Glomerular endothelial cell (primary cell): ENCODE measurements at places on chromosomes 11 and 22. TPM values are rescaled to one million over a fixed set of nuclear protein-coding genes. Genes with fewer than 3 reads are reported as not detected.

- no peak for DNase-seq
These were observed 92.9 kb downstream of the MICAL3 start for GRCh38 chr22:17931400-17931825.

- no peak for DNase-seq
These were observed 87.8 kb downstream of the FEZ1 start for GRCh38 chr11:125408311-125408711.

DNA sequence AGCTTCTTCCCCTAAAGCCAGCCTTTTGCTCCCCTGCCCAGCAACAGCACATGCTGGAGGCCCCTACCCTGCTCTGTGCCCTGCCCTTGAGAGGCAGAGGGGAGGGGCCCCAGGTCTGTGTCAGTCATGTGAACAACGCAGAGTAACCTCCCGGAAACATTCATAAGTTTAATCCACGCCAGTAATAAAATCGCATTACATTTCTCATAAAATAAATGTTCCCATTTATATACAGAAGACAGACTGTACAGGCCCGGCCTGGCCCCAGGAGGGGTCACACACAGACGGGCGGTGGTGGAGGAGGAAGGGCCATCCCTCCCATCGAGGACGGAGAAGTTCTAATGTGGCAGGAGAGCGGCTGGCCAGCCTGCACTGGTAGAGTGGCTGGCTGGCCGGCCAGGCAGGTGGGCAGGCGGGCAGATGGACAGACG, 39.5 kb downstream of the LMO1 start:
- DNase-seq: no peak

- DNase-seq: no peak
These were observed at the start of gene LARGE1 for GRCh38 chr22:33920197-33920540. Gene LARGE1 (minus strand): TSS chr22:33920476.

DNA sequence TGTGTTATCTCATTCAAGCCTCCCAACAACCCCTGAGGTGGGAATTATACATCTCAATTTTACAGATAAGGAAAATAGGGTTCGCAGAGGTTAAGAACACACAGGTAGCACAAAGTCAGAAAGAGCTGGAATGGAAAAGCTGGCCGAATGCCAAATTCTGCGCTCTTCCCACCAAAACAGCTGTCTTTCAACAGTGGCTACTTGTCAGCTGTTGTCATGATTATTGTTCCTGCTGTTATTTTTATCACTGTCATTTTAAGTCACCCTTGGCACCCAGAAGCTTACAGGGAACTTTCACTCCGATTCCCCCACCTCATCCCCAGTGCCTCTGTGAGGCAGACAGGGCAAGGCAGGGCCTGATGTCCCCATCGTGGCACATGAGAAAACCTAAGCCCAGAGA, 74.5 kb upstream of the CSNK2A3 start:
- DNase-seq: no peak

GRCh38 chr11:131672191-131672590, 301.8 kb downstream of the NTM start:
- no peak for DNase-seq

DNA sequence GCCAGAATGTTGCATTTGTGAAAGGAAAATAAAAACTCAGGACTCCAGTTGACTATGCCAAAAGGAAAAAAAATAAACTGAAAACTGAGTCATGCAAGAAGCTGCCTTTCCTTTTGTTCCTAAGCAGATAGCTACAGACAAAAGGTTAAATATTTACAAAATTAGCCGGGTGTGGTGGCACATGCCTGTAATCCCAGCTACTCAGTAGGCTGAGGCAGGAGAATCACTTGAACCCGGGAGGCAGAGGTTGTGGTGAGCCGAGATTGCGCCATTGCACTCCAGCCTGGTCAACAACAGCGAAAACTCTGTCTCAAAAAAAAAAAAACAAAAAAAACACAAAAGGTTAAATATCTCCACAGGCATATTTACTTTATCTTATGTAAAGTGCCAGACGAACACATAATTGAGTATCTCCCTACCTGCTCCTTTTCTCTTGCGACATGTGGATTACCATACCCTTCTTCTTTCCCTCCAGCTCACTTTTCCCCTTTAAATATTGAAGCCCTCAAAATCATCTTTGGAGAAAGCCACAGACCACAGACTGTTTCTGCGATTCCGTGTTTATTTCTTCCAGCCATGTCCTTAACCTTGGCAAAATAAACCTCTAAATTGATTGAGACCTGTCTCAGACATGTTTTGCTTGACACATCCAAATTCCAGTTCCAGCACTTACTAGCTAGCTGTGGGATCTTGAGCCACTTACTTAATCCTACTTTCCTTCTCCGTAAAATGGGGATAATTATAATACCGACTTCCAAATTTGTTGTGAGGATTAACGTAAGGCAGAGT, 2.3 kb upstream of the SMPD1 start:
- DNase-seq: no peak

DNA sequence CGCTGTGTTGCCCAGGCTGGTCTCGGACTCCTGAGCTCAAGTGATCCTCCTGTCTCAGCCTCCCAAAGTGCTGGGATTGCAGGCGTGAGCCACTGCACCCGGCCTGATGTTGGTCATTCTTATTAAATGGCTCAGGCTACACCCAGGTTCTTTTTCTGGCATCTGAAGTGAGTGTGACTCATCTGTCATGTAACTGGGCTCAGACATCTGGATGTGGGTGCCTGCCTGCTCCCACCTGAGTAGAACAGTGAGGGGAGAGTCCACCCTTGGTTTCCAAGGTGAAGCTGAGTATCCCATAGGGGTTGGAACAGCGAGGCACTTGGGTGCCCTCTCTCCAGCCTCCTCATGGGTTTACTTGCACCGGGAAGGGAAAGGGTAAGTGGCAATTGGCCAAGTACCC, 36.7 kb upstream of the EIF3D start:
- no peak for DNase-seq

DNA sequence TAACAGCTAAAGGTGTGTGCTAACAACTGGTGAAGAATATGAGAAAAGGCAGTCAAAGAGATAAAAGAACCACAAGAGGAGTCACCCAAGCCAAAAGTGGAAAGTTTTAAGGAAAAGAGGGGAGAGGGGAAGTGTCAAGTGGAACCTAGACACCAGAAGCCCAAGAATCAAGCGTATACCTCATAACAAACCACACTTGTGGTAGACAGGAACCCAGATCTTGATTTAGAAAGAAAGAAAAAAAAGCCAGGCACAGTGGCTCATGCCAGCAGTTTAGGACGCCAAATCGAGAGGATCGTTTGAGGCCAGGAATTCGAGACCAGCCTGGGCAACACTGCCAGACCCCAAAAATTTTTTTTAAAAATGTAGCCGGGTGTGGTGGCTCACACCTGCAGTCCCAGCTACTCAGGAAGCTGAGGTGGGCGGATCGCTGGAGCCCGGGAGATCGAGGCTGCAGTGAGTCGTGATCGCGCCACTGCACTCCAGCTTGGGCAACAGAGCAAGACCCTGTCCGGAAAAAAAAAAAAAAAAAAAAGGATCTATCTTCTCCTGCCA, 877 bp downstream of the SLC25A17 start:
- no peak for DNase-seq

DNA sequence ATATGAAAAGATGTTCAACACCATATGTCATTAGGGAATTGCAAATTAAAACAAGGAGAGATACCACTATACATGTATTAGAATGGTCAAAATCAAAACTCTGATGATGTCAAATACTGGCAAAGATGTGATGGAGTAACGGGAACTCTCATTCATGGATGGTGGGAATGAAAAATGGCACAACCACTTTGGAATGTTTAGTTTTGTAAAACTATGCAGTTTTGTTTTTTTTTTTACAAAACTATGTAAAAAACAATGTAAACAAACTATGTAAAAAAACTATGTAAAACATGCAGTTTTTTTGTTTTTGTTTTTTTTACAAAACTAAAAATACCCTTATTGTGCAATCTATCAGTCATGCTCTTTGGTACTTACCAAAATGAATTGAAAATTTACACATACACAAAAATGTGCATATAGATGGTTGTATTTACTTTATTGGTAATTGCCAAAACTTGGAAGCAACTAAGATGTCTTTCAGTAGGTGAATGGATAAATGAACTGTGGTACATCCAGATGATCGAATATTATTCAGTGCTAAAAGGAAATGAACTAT, 5.0 kb upstream of the USP47 start:
- no peak for DNase-seq

GRCh38 chr11:60251485-60252212, 8.7 kb upstream of the MS4A4E start:
- DNase-seq: no peak

- no peak for DNase-seq
These were observed 106.4 kb upstream of the SESN3 start for GRCh38 chr11:95337175-95337957.

DNA sequence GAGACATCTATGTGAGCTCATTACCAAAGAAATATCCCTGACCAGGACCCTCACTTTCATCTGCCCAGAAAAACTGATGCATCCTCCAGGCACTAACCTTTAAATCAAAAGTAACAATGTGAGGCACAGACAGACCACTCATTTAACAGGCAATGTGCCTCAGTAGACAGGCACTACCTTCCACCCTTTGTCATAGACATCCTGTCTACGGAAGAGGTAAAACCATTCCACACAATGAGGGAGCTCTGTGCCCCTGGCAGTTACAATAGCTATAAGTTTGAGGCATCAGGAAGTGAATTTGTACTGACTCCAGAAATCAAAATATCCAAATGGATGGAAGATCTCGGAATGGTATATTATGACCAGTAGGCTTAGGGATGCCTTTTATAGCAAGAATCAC, 6.7 kb upstream of the CAVIN3 start:
- DNase-seq: no peak

PKNOX2 gene
- 0.29 and 0.76 TPM in 2 replicates for total RNA-seq

OR51A7 gene
- total RNA-seq: not detected in 2 replicates

SMIM35 gene
- 0.12 TPM in 1 of 2 replicates, not detected in the other for total RNA-seq

BATF2 gene
- total RNA-seq: 1.3 and 2.7 TPM in 2 replicates

OR4D6 gene
- not detected in 2 replicates for total RNA-seq

SPON1 gene
- total RNA-seq: 0.47 and 17.1 TPM in 2 replicates

OR52E8 gene
- not detected in 2 replicates for total RNA-seq

MUC5AC gene
- not detected in 2 replicates for total RNA-seq
